ENCODE measurements at places on chromosomes 2 and 18.

- DNase-seq, result no peak
These were observed 940 bp upstream of the MRPL19 start for GRCh38 chr2:75645643-75646042.

DNA sequence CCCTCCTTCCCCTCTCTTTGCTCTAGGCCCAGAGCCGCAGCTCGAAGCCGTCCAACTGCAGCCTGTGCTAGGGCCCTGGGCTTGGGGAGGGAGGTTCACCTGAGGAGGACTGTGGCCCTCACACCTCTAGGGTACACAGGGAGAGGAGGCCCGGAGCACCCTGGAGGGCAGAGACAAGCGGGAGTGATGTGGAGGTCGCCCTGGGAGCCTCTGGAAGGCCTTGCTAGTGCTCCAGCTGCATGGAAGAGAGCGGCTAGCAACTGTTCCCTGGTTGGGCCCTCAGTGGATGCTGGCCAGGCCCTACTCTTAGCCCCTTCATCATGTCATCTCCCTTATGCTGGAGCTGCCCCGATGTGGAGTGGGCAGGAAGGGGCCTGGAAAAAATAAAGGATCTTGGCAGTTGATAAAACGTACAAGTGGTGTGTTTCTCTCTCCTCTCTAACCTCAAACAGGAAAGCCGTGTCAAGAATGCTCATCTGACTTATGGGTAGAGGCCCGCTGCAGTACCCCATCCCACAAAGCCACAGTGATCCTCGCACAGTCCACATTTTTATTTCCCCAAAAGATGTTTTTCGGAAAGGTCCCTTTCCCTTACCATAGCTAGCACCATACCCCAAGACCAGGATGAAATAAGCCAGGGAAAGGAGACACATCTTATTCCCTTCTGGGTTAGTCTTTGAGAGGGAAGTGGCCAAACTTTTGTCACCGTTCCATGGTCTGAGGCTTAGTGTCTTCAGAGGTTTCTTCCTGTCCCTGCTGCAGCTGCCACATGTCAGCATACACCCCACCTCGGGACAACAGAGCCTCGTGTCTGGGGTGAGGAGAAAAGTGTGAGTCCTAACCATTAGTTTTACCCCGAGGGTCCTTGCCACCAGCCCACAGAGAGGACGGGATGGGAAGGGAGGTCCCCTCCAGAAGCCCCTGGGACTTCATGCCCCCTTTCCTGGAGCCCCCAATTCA, 2.9 kb downstream of the ZFAND2B start:
- no peak for DNase-seq

DNA sequence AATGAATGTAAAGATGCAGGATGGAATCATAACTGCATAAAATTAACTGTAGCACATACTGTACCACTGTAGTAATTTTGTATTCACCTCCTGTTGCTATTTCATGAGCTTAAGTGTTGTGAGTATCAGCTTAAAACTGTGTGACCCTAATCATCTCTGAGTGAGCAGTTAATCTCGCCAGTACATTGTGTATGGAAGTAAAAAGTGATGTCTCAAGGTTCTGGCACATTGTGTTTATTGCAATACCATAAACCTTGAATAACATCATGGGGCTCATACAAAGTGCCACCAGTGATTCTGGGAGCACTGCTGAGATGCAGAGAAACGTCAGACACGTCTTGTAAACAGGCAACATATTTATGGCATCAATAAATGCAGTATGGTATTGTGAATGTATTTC, 124.5 kb downstream of the PMAIP1 start:
- DNase-seq, result no peak

DNA sequence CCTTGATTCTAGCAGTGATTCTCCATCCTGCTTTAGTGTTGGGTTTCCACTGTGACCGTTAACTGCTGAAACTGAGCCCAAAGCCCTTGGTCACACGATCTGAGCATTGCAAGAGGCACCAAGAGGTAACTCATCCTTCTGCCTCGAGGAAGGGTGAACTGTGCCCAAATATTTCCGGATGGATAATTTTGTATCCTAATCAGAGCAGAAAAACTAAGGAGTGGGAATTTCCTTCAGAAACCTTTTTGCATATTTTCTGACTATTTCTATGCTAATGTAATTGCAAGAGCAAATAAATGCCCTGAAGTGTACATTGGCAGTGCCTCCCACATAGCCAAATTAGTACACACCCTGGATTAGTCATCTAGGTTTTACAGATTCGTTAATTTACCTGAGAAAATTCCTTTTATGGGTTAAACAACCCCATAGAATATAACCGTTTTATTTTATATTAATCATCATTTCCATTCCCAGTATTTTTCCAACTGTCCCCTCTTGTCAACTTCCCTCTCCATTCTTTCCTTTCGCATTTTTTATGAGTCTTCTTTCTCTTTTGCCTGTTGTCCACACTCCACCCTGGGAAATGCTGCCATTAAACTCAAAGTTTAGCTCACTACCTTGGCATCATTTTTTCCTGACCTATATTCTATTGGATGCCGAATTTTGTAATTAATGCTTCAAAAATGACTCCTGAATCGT, 31.7 kb upstream of the COBLL1 start:
- DNase-seq, result no peak

- no peak for DNase-seq
These were observed 552.5 kb upstream of the CRIM1 start for GRCh38 chr2:35803126-35803525.

- no peak for DNase-seq
These were observed 46.2 kb upstream of the SERPINE2 start for GRCh38 chr2:224085246-224085645.

DNA sequence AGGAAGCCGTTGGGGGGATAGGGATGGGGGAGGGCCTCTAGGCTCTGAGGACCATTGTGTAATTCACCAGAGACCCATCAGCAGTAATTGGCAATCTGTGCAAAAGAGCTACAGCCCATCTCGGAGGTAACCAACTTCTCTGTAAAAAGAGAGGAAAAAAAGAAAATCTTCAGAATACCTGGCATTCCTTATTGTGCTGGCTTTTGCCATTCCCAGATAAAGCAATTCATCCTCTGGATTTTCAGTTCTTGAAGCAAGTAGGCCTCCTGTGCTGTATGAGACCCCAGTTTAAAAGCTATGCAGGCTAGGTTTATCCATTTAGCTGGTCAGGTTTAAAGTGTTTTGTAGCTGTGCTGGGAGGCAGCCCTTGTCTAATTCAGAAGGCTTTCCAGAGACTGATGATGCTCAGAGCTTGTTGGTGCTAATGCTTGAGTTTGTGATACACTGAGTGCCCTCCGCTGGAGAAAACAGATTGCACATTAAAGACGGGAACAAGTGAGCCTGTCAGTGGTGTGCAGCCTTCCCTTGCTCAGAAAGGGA, at the start of gene LRRTM4:
Gene LRRTM4, minus strand, starts transcription at position 446 of the 540 bp plus-strand sequence.
- DNase-seq, result no peak

- DNase-seq, result no peak
These were observed 47.4 kb downstream of the VWA3B start for GRCh38 chr2:98134172-98135005.

- DNase-seq, result no peak
These were observed 94.8 kb upstream of the ARL5A start for GRCh38 chr2:151922845-151923666.

- no peak for DNase-seq
These were observed 498.5 kb upstream of the HS6ST1 start for GRCh38 chr2:128817171-128817570.

- DNase-seq, result no peak
These were observed 606.6 kb upstream of the SYT4 start for GRCh38 chr18:43883886-43884285.

DNA sequence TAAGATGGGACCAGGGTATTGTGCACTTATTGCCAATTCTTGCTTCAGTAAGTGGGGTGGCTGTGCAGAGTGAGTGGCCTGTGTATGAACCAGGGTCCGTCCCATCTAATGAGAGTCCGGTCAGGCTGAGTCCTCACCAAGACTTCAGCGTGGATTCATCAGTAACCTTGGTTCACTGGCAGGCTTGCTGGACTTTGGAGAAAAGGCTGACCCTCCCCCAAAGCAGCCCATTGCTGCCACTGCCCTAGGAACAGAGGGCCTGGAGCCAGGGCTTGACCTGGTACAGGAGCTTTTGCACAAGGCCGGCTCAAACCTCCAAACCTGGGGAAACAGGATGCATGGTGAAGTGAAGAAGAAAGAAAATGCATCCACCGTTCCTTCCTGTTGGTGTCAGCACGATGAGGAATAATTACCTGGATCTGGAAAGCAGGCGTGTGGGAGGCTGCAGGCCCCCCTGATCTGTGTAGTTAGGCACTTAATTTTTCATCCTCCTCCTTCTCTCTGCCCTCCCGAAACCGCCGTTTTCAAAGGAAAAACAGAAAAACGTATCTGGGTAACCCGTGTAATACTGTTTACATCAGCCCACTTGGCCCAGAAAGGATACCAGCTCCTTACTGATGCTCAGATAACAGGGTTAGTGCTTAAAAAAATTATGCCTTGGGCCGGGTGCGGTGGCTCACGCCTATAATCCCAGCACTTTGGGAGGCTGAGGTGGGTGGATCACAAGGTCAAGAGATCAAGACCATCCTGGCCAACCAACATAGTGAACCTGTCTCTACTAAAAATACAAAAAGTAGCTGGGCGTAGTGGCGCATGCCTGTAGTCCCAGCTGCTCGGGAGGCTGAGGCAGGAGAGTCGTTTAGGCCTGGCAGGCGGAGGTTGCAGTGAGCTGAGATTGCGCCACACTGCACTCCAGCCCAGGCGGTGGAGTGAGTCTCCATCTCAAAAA, 147.7 kb downstream of the TGIF1 start:
- DNase-seq, result no peak

DNA sequence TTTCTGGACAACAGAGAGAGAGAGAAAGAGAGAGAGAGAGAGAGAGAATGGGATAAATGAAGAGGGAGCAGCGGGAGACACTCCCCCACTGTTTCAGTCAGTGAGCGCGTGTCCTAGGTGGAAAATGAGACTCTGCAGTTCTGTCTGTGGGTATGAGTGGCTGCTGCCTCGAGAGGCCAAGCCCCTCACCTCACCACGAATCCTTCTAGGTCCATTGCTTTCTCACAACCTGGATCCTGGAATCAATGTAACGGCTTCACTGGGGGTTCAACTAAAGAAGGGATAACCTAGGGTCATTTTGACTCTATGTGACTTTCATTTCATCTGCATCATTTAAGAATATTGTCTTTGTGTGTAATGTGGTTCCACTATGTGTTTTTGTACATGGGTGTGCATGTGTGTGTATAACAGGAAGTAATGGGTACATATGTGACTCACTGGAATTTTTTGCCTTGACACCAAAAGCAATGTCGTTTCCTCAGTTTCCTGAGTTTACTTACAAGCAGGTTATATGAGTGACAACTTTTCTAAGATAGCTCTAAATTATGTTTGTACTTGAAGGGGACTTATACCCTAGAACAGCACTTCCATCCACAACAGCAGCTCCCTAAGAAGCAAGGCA, 221.4 kb upstream of the TRIB2 start:
- no peak for DNase-seq

DNA sequence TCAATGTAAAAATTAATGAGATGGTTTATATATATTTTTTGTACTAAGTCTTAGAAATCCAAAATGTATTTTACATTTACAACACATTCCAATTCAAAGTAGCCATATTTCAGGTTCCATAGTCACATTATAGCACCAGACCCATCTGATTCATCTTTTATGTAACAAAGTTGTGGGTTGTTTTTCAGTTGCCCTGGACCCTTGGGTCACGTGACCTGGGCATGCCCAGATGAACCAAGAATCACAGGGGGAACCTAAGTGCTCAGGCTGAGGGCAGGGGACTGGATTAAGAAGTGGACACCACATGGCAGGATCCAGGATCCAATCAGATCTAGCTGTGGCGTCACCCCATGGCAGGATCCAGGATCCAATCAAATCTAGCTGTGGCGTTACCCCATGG, 44.9 kb upstream of the NDUFV2 start:
- no peak for DNase-seq

DNA sequence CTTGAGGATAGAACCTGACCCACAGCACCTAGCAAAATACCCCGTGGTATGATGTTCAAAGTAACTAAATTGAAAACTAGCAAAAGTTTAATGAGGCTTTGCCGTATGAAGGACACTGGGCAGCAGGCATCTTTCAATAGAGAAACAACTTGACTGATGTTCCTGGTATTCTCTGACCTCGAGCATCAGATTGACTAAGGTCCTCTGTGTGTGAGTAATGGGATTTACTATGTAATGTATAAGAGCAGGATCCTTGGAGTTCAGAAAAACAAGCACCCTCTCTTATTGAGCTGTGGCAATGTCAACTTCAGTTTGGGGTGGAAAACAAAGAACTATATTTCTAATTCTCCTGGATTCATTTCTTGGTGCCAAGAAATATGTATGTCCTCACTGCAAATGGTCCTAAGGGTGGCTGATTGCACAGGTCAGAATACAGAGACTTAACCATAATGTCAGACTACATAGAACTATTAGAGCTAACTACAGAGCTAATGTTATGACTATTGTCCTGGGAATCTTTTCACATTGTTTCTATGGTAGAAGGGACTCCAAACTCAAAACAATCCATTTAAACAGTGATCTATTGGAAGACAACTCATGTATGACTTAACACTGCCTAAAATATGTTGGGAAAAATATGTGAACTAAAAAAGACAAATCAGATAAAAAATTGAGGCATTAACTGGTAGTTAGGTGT, 4.4 kb downstream of the TNFAIP6 start:
- DNase-seq, result no peak

GRCh38 chr2:96623116-96623515, 15.0 kb downstream of the KANSL3 start:
- no peak for DNase-seq

DNA sequence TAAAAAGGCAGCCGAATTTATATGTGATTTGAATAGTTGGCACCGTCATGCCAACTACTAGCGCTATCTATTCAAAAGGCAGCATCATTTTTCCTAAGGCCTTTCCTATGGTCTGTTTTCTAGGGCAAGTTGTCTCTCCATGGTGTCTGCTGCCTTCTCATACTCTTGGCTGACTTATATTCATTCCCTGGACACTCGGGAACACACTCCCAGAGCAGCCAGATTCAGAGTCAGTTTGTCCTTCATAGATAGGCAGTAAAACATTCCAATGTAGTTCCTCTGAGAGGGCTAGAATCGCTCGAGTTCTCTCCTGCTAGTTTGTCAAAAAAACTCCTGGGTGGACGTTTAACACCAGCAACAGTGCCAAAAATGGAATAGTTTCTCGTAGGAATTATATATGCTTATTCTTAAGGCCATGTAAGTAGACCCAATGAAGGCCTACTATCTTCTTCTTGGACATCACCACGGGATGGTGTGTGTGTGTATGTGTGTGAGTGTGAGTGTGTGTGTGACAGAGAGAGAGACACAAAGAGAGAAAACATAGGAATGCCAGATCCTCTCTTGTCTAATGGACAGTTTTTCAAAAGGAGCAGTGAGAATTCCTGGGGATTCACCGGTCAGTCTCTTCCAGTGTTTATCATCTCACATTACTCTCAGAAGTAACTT, 129.3 kb upstream of the CTAGE1 start:
- no peak for DNase-seq

- DNase-seq, result no peak
These were observed 305.7 kb upstream of the MYT1L start for GRCh38 chr2:2636813-2637212.

- no peak for DNase-seq
These were observed 12.4 kb downstream of the EHD3 start for GRCh38 chr2:31246184-31246852.

DNA sequence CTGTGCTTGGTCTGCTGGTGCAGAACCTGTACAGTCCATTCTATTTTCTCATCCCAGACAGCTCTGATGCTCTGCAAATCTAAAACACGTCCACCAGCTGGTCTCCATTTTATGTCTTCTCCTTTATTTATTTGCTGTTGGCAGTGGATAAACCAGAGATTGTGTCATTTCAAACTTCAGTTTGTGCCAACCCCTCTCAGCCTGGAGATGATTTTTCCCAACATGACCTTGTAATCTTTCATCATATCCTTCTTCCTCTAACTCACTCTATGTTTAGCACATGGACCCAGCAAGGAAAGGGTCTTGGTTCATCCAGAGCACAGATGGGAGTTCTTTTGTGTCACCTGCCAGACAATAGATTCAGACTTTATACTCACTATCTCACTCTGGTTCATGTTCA, 273.2 kb downstream of the MTX2 start:
- no peak for DNase-seq
